ENCODE measurements at places on chromosomes 16 and 17.

- peaks cover 22% of the 10 kb centered on the region for H3K4me1 ChIP-seq
- peaks cover 74% of the 10 kb centered on the region for H3K36me3 ChIP-seq
- peak overlapping the region; percentile 20 for H3K27ac ChIP-seq
- no peak overlapping the region for H3K4me3 ChIP-seq
- H3K27me3 ChIP-seq = no peaks in the 10 kb centered on the region
- DNase-seq = peak; percentile 34
Measured at GRCh38 chr17:7323731-7324437, 5.3 kb downstream of the NEURL4 start.

DNA sequence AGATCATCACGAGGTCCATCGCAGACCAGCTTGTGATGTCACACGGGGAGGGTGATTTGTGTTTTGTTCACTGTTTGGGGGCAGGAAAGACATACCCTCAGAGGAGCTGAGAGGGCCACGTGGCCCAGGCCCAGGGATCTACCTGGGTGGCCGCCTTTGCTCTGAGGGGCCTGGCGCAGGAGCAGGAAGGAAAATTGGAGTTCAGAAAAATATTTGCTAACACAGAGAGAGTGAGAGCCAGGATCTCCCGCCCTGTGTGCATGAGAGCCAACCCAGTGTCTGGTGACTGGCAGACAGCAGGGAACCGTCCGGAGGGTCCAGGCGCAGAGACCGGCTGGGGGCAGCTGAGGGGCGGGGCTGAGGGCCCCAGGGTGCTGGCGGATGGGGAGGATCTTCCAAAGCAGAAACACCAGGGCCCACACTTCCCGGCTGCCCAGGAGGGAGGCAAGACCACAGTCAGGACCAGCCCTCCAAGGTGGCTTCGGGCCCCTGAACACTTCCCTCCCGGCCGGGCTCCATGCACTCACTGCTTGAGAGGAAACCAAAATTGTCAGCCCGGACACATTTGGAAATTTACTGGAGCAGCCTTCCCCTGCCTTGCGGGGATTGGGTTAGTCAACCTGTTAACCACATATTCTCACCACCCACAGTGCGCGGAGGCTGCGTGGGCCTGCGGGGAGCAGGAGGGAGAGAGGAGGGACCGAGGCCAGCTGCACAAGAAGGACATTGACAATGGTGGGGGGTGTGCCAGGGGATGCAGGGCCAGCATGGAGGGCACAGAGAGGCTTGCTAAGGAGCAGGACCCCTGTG is 52.6 kb downstream of the RBFOX3 start:
- H3K27me3 ChIP-seq = peaks cover 53% of the 10 kb centered on the region
- no peak for DNase-seq
- H3K27ac ChIP-seq = no peak overlapping the region
- no peaks in the 10 kb centered on the region for H3K36me3 ChIP-seq

DNA sequence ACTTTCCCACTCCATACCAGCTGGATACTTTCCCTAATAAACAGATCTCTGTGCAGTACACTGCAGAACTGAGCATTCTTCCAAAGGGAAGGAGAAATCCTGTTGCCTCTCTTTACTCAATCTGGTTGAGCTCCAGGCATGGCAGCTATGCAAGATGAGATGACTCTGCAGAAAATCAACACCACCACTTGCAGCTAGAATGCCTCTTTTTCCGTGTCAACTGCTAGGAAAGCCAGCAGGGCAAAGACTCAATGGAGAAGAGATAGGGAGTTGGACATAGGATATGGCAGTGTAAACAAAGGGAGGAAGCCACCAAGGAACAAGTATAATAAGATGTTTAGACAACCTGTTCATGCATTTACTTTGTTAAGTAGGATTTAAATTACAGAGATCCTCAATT is 40.4 kb upstream of the CORO6 start:
- peaks cover 28% of the 10 kb centered on the region for H3K36me3 ChIP-seq
- no peak overlapping the region for H3K27ac ChIP-seq
- H3K27me3 ChIP-seq = no peaks in the 10 kb centered on the region
- H3K4me1 ChIP-seq = peaks cover 42% of the 10 kb centered on the region

GRCh38 chr17:46166692-46167249 is 26.5 kb downstream of the KANSL1 start:
- no peak overlapping the region for H3K27ac ChIP-seq
- peak overlapping the region; percentile 2 for H3K4me3 ChIP-seq
- H3K36me3 ChIP-seq = peaks cover 53% of the 10 kb centered on the region
- H3K4me1 ChIP-seq = peaks cover 47% of the 10 kb centered on the region

DNA sequence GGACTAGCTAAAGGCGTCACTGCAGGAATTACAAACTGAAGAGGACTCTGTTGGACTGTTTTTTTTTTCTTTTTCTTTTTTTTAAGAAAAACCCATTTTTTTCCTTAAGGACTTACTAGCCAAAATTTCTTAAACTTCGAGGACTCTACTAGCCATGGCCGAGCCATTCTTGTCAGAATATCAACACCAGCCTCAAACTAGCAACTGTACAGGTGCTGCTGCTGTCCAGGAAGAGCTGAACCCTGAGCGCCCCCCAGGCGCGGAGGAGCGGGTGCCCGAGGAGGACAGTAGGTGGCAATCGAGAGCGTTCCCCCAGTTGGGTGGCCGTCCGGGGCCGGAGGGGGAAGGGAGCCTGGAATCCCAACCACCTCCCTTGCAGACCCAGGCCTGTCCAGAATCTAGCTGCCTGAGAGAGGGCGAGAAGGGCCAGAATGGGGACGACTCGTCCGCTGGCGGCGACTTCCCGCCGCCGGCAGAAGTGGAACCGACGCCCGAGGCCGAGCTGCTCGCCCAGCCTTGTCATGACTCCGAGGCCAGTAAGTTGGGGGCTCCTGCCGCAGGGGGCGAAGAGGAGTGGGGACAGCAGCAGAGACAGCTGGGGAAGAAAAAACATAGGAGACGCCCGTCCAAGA is 878 bp downstream of the HEXIM1 start:
- H3K27ac ChIP-seq = peak overlapping the region; percentile 100
- H3K4me1 ChIP-seq = peaks cover 32% of the 10 kb centered on the region
- peak overlapping the region; percentile 98 for H3K4me3 ChIP-seq
- no peaks in the 10 kb centered on the region for H3K27me3 ChIP-seq
- peak; percentile 75 for DNase-seq

DNA sequence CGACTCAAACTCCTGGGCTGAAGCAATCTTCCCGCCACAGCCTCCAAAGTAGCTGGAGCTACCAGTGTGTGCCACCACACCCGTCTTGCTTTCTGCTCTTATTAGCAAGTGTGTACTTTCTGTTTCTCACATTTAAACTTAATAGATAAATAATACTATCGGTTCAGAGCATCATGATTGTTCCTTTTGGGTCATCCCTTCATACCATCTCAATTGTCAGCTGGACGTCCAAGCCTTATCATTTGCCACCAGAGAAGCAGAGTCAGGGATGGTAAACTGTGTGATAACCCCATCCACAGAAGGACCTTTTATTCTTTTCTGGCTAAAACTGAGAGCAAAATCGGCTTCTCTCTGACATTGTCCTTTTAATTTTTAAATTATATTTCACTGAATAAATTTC is 279.8 kb upstream of the GOT2 start:
- peaks cover 2% of the 10 kb centered on the region for H3K36me3 ChIP-seq
- DNase-seq = no peak
- H3K27ac ChIP-seq = no peak overlapping the region
- H3K4me3 ChIP-seq = no peak overlapping the region
- no peaks in the 10 kb centered on the region for H3K27me3 ChIP-seq
- H3K4me1 ChIP-seq = no peaks in the 10 kb centered on the region

DNA sequence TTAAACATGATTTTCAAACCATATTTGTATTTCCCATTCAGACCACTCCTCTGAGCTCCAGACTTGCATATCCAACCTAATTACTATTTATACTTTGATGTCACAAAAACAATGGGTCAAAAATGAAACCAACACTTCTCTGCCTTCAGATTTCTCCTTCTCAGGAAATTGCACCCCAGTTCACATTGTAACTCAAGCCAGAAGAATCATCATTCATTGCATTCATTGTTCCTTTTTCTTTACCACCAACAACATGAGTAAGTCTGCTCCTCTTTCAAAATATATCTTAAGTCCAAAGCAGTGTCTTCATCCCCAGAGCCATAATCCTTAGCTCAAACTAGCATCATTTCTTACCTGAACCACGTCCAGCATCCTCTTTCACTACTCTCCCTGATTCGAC is 2.6 kb upstream of the AKAP1 start:
- no peak for DNase-seq
- H3K27ac ChIP-seq = no peak overlapping the region
- no peaks in the 10 kb centered on the region for H3K27me3 ChIP-seq
- no peaks in the 10 kb centered on the region for H3K36me3 ChIP-seq

GRCh38 chr17:48541036-48541576 is 3.8 kb downstream of the HOXB2 start:
- peaks cover 2% of the 10 kb centered on the region for H3K36me3 ChIP-seq
- peak overlapping the region; percentile 99 for H3K27ac ChIP-seq
- H3K27me3 ChIP-seq = peaks cover 63% of the 10 kb centered on the region

DNA sequence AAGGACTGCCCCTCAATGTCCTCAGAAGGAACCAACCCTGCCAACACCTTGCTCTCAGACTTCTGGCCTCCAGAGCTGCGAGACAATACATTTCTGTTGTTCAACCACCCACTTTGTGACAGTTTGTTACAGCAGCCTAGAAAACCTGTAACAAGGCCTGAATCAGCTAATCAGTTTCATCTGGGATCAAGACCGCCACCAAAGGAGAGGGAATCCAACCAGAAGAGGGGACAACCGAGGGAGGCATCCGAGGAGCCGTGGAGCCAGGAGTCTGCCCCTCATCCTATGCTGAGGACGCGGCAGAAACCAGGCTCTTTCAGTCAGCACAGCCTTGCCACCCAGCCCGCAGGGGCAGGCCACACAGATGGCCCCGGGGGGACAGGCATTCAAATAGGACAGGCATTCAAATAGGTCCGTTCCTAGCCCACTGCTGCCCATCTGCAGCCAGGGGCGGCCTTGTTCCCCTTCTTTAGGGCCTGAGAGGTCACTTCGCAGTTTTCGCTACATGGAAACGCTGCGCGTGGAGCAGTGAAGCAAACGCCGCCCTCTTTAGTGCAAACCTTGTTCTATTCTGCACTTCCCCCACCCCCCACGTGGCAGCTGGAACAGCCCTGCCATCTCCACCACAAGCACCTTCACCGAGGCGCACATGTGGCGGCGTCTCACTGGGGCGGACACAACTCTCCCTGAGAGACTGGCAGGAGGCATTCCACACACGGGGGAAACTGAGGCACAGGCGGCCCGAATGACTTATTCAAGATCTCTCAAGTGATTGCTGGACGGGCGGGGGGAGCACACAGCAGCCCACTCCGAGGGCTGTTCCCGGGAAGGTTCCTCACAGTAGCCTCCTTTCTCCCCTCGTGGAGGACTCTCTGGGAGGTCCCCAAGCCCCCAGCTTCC is 26.7 kb downstream of the FA2H start:
- H3K27ac ChIP-seq = no peak overlapping the region
- peaks cover 10% of the 10 kb centered on the region for H3K27me3 ChIP-seq
- no peak overlapping the region for H3K4me3 ChIP-seq
- H3K4me1 ChIP-seq = no peaks in the 10 kb centered on the region
- no peak for DNase-seq
- H3K36me3 ChIP-seq = no peaks in the 10 kb centered on the region

GRCh38 chr17:28749516-28750177 is 5.8 kb downstream of the TRAF4 start:
- no peak for DNase-seq
- H3K27me3 ChIP-seq = no peaks in the 10 kb centered on the region
- peaks cover 72% of the 10 kb centered on the region for H3K36me3 ChIP-seq

- no peaks in the 10 kb centered on the region for H3K36me3 ChIP-seq
- H3K27ac ChIP-seq = no peak overlapping the region
Measured at GRCh38 chr17:56125830-56126819, 27.1 kb upstream of the ANKFN1 start.

GRCh38 chr17:45902892-45903346 is 8.6 kb downstream of the MAPT start:
- H3K4me3 ChIP-seq = no peak overlapping the region
- no peak overlapping the region for H3K27ac ChIP-seq
- peaks cover 65% of the 10 kb centered on the region for H3K27me3 ChIP-seq
- no peak for DNase-seq

- no peak overlapping the region for H3K27ac ChIP-seq
- no peak overlapping the region for H3K4me3 ChIP-seq
- no peak for DNase-seq
- H3K4me1 ChIP-seq = no peaks in the 10 kb centered on the region
- no peaks in the 10 kb centered on the region for H3K27me3 ChIP-seq
- peaks cover 32% of the 10 kb centered on the region for H3K36me3 ChIP-seq
Measured at GRCh38 chr16:68920349-68920748, 77.0 kb downstream of the TANGO6 start.

- H3K4me1 ChIP-seq = peaks cover 6% of the 10 kb centered on the region
- no peak for DNase-seq
- no peak overlapping the region for H3K27ac ChIP-seq
- peaks cover 21% of the 10 kb centered on the region for H3K27me3 ChIP-seq
- no peaks in the 10 kb centered on the region for H3K36me3 ChIP-seq
Measured at GRCh38 chr17:13592427-13592826, 9.3 kb downstream of the HS3ST3A1 start.

DNA sequence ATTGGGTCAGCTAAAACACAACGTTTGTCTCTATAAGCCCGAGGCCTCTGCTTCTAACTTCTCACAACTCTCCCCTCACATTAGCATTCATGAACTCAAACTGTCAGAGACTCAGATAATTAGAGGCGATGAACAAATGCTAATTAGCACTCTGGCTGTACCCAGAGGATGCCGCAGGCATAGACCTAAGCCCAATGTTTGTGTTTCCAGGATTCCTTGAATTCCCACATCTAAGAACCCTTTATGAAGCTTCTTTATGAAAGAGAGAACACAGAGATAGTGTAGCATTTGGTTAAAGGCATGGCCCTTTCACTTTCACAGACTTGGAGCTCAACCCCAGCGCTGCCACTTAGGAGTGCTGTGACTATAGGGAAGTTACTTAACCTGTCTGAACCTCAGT is 512.2 kb downstream of the GRIN2A start:
- no peaks in the 10 kb centered on the region for H3K4me1 ChIP-seq
- peaks cover 2% of the 10 kb centered on the region for H3K27me3 ChIP-seq
- H3K36me3 ChIP-seq = no peaks in the 10 kb centered on the region
- H3K27ac ChIP-seq = no peak overlapping the region
- DNase-seq = no peak
- no peak overlapping the region for H3K4me3 ChIP-seq

DNA sequence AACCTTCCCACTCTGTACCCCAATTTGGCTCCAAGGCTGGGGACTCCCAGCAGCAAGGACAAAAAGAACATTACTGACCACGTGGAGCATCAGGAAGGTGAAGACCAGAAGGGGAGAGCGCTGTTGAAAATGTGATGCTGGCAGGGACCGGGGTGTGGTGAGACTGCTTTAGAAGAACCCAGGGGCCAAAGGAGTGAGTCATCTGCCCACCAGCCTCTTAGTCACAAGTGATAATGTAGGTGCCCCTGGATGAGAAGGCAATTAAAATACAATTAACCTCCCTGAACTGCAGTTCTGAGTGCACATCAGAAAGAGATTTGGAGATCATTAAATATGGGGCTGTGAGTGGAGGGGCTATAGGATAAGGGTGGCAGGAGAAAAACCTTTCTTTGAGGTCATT is 366.6 kb upstream of the CCL2 start:
- H3K27me3 ChIP-seq = peaks cover 7% of the 10 kb centered on the region
- no peaks in the 10 kb centered on the region for H3K36me3 ChIP-seq
- no peaks in the 10 kb centered on the region for H3K4me1 ChIP-seq

GRCh38 chr16:71734511-71734910 is 10.0 kb upstream of the PHLPP2 start:
- no peak overlapping the region for H3K27ac ChIP-seq
- no peak overlapping the region for H3K4me3 ChIP-seq
- no peaks in the 10 kb centered on the region for H3K27me3 ChIP-seq
- no peak for DNase-seq

- no peaks in the 10 kb centered on the region for H3K4me1 ChIP-seq
- no peak overlapping the region for H3K27ac ChIP-seq
- H3K4me3 ChIP-seq = no peak overlapping the region
- no peak for DNase-seq
- no peaks in the 10 kb centered on the region for H3K36me3 ChIP-seq
Measured at GRCh38 chr17:33615861-33616260, 322.8 kb upstream of the ASIC2 start.
